ENCODE measurements at places on chromosomes 5 and 9.

GRCh38 chr9:136865041-136865767 is 904 bp downstream of the EDF1 start:
- no peak for DNase-seq

- no peak for DNase-seq
Observed at GRCh38 chr5:120767178-120767820, 303.2 kb downstream of the PRR16 start.

DNA sequence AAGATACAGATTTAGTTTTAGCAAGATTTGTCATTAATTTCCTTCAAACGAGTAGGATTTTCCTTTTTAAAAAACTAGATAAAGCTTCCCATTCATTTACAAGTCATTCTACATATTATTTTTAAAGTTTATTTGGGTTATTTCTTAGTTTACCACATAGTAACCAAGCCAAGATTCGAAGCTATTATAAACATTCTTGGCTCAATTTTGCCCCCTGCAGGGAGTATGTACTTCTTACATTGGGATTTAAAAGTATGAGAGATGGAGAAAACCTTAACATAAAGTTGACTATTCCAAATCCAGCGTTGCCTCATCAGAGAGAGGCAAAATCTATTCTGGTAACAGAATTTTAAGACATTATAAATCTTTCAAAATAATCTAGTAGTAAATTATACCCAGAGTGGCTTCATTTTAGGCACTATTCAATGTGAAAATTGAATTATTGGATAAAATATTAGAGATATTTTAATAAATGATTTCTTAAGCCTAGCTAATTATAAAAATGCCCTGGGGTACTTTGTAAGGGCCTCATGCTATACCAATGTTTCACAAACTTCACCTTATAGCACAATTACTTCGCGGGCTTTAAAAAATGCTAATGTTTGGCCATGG is 39.1 kb downstream of the FBN2 start:
- no peak for DNase-seq

DNA sequence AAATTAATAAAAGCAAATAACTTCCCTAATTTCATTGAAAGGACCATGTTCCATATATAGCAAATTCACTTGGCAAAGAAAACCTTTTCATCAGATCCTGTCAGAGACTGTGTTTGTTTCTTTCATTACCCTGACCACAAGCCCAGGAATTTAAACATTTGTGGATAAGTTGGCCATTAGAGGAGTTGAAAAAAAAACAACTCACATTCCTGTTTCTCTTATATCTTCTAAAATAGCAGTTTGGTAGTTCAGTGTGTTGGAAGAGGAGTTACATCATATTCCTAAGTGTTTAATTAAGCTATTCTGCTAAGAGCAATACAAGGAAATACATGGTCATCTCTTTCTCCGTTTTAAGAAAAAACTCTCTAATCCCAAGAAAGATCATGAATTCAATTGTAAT is 505.6 kb downstream of the TLE1 start:
- no peak for DNase-seq

DNA sequence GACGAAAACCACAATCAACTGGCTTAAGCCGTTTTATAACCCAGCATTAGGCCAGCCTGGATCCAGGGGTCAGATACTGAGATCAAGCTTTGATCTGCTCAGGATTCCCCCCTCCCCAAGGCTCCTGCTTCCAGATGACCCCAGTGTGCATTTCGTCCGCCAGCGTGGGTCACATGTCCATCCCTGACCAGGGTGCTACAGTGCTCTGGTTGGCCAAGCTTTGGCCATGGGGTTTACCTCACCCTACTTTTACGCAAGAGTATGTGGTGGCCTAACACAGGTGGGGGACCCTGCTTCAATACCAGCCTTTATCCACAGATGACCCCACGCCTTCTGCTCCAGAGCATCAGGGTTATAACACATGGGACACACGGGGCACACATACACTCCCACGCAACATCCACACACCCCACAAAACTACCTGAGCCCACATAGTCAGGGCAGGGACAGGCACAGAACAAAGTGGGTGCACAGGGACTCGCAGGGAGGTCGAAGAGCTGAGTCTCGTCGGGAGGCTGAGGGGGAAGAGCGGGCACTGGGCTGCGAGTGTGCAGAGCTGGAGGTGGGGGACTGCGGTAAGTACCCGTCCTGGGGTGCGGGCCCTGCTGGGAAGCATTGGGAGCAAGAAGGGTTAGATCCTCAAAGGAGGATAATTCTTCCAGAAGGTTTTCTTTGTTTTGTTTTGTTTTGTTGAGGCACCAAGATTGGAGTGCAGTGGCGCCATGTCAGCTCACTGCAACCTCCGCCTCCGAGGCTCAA is 5.0 kb upstream of the SQSTM1 start:
- no peak for DNase-seq

GRCh38 chr5:32021771-32022170 is 152.3 kb downstream of the GOLPH3 start:
- DNase-seq, result no peak

DNA sequence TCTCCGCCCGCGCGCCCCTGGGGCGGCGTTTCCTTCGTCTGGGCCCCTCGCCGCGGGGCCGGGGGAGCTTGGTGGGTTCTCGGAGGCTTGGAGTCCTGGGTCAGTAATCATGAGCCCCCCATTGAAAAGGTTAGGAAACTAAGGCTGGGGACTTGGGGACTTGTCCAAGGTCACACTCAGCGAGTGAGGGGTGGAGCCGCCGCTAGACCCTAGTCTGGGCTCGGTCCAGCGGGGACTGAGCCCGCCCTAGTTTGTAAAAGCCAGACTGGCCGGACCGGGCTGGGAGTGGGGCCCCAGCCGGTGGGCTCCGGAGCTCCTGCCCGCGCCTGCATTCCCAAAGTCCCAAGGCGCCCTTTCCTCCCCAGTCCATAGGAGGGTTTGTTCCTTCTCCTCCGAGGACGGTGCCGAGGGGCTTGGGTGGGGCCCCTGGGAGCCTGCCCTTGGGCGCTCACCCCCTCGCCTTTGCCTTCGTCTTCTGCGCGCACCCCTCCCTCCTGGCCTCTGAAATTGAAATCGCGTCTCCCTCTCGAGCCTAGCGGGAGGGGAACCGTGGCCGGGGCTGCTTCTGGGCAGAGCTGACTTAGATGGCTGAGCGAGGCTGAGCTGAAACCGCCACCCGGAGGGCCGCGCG is 995 bp downstream of the OLFM1 start:
- no peak for DNase-seq

DNA sequence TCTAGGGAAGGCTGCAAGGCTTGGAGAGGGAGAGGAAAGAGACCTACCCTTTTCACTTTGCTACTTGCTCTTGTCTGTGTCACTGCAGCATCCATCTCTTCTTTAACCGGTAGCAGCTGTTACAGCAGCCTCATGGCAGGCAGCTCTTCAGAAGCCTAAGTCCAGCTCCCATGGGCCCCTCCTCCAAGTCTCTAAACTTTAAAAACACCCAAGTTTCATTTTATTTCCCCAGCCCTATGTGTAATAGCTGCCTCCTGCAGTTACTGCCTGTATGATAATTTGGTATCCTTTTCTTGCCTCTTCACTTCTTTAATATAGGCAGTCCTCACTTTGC is 313.1 kb upstream of the PIK3R1 start:
- DNase-seq, result no peak

DNA sequence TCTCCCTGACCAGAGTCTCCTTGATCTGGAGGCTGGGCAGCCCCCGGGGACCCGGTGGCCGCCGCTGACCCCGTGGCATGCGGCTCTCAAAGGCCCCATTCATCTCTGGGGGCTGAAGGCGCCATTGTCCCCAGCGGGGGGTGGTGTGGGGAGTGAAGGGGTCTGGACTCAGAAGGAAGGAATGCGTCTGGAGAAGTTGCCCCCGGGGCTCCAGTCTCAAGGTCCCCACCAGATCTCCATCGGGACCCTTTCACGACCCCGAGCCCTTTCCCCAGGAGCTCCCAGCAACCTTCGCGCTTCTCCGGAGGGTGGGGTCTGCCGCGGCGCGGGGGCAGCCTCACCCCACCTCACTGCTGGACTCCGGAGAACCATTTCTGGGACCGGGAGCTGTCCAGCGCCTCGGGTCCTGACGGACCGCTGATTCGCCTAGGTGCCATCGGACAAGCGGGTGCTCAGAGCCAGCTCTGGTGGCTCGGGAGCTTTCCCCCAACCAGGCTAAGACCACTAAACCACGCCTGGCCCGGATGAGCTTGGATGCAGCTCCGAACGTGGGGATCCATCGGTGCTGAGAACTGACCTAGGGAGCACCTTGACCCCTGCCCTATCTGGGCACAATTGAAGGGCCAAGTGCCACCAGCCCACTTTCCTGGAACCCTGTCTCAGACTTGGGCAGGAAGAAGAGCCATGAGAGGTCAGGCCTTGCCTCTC is 5.1 kb upstream of the PCDH1 start:
- peak; percentile 41 for DNase-seq

- DNase-seq, result no peak
Observed at GRCh38 chr9:81680006-81680405, 9.3 kb downstream of the TLE1 start.

DNA sequence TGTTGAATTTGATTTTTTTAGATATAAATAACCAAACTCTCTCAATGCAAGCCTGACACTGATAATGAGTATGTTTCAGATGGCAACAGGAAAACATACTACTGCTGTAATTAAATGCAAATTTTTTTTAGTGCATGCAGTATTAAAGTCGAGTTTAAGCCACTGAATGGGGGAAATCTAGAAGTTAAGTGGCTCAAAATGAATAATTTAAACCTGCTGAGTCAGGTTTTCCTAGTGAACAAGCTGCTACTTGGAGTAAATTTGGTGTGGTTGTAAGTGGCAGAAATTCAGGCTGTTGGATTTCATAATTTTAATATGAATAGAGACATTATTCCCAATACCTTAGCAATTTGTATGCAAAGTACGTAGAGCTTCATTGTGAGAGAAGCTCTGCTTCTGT is 121.8 kb downstream of the SLF1 start:
- DNase-seq, result no peak

- no peak for DNase-seq
Observed at GRCh38 chr9:132014218-132014805, 65.4 kb downstream of the MED27 start.

DNA sequence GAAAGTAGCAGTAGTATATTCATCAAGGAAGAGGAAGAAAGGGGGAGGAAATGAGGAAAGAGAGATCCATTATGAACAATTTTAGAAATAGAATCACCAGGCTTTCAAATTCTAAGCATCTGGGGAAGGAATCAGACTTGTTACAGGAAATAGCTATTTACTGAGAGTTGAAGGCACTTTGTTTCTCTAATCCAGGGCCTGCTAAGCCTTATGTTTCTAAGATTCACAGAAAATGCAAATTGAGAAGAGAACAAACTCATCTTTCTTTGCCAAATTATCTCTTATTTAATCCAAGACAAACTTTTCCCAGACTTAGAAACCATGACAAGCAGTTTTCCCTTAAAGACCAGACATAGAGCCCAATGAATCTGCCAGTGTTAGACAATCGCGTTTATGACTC is 528.0 kb upstream of the NMUR2 start:
- no peak for DNase-seq

DNA sequence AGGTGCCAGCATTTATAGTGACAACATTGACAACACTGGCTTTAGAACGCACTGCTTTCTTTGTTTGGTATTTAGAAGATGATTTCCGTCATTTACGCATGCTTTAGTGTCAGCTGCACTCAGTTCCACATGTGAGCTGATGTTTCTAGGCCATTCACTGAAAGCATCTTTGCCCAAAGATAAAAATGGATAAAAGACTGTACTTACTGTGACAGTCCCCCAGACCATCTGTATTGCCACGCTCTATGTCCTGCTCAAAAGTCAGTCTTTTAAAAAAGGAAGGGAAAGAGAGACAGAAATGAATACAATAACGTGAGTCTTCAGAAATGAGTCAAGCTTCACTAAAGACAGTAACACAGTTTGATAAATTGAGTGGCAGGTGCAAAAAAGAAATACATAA is 99.3 kb downstream of the SEMA6A start:
- no peak for DNase-seq

- DNase-seq, result no peak
Observed at GRCh38 chr5:132761321-132762240, 14.4 kb downstream of the CCNI2 start.

DNA sequence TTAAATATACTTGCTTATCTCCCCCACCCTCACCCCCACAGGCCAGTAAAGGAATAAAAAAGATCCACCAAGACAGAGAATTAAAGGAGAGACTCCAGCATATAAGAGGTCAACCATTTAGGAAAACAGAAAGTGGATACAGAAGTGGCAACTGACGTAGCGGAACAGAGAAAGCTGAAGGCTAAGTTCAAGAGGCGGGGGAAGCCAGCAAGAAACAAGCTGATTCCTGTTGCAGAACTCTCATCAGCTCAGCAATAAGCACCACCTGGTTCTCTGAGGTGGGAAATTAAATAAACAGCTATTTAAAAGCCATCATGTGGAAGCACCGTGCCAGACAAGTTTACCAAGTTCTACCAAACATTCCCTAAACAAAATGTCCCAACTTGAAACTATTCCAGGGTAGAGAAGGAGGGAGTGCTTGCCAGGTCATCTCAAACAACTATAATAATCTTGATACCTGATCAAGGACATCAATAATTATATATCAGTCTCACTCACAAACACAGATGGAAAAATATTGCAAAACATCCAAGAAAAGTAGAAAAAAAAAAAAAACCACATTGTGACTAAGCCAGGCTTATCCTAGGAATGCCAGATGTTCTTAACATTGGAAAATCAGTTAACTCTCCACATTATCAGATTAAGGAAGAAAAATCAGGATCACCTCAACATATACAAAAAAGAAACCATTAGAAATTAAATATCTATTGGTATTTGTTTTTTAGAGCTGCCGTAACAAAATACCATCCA is 7.3 kb upstream of the ARL15 start:
- DNase-seq, result no peak

DNA sequence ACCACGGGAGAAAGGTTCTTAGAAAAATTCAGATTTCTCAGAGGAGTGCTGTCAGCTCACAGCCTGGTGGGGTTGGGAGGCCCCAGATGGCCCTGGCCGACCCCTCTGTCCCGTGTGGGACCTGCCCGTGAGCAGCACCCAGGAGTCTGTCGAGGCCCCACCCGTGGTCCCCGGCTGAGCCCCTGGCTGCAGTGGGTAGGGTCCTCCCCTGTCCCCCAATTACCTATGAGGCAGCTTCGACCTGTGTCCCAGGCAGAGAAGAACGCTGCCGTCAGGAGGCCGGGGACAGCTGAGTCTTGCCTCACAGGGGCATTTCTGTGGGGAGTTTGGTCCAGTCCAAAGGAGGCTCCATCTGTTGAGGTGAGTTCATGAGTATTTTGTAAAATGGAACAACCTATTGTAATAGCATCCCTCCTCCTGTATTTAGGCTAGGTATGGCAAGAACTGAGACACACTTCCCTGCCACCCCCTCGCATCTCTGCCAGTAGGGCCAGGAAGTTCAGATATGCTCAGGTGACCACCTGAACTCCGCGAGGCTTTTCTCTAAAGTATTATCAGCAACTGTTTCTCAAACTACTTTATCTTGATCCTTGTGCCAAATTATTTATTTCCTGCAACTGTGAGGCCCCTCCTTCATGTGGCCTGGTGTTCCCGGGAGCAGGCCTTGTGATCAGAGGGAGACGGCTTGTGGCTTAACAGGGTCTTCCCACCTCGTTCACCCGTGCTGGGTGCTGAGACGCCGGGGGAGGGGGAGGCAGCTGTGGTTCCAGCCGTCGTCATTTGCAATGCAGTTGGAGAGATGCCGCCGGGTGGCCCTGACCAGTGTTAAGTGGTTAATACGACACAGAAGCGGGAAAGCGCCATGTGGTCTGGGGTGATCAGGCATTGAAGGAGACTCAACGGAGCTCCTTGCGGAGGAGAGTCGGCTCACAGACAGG is 1.7 kb downstream of the AHRR start:
- no peak for DNase-seq
